ENCODE measurements at places on chromosomes 13 and 19. TPM values are rescaled to one million over a fixed set of nuclear protein-coding genes. Genes with fewer than 3 reads are reported as not detected.

DNA sequence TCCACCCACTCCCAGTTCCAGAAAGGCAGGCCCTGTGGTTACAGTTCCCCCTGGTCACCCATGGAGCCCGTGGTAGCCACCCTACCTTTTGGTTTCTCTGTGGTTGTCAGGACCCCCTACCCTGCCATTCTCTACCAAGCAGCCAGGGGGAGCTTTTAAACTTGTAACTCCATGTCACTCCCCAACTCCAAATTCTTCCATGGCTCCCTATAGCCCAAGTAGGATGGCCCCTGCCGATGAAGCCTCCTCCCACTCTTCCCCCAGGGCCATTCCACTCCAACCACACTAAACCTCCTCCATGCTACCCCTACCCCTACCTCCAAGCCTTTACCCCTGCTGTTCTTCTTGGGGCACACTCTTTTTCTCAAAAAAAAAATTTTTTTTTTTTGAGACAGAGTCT, 2.2 kb downstream of the S1PR2 start:
- no peak for DNase-seq

DNA sequence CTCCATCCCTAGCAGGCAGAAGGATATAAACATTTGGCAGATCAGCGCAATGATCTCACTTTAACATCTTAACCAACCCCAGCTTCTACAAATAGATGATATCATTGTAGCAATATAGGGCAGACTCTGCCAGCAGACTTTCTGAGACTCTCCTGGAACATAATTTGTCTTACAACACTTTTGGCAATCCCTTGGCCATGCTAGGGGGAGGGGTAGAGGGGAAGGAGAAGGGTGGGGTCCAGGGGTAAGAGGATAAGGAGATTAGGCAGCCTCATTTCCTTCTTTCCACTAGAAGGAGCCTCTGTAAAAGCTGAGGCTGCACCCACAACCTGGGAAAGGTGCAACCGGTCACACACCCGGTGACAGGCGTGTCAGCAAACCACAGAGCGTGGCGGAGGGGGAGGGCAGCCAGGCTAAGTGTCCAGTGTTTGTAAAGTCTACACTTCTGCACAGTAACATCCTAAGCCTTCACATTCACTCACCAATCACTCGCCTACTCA, 8.7 kb upstream of the UBAC2 start:
- DNase-seq = no peak

DNA sequence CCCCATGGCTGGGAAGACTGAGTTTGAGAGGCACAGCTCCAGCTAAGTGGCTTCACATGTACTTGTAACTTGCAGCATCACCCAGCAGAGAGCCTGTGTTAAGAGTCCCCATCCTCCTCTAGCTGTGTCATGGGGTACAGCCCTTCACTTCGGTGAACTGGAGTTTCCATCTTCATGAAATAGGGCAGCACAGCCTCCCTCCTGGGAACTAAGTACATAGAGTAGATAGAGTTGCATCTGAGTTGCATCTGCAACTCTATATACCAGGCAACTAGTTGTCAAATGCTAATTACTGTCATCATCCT, 1.2 kb downstream of the PRDX2 start:
- DNase-seq = no peak

DNA sequence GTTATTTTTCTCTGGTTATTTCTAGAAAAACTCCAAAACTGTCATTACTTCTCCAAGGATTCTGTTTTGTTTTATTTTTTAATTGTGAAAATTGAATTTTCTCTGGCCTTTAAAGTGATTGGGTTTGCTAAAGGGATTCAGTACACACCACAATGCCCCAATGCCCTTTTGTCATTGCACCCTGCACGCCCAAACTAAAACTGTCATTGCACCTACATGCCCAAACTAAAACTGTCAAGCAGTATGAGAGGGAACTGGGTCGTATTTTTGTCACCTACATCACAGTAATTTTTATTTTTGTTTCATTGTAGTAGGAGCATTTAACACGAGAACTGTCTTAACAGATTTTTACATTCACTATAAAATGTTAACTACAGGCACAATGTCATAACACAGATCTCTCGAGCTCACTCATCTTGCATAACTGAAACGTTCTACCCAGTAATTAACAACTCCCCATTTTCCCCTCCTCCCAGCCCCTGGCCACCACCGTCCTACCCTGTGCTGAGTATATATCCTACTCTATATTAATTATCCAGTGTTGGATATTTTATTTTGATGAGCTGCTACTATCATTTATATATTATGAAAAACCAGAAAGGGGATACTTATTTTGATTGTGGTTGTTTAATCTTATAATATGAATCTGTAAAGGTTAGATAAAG, 7.2 kb downstream of the NALCN start:
- DNase-seq = no peak

- DNase-seq = no peak
Observed at GRCh38 chr19:19597809-19598306, 20.6 kb downstream of the PBX4 start.

GRCh38 chr19:8261881-8262280, 46.3 kb downstream of the CD320 start:
- no peak for DNase-seq

- no peak for DNase-seq
Observed at GRCh38 chr13:39959497-39960144, 304.2 kb downstream of the COG6 start.

DNA sequence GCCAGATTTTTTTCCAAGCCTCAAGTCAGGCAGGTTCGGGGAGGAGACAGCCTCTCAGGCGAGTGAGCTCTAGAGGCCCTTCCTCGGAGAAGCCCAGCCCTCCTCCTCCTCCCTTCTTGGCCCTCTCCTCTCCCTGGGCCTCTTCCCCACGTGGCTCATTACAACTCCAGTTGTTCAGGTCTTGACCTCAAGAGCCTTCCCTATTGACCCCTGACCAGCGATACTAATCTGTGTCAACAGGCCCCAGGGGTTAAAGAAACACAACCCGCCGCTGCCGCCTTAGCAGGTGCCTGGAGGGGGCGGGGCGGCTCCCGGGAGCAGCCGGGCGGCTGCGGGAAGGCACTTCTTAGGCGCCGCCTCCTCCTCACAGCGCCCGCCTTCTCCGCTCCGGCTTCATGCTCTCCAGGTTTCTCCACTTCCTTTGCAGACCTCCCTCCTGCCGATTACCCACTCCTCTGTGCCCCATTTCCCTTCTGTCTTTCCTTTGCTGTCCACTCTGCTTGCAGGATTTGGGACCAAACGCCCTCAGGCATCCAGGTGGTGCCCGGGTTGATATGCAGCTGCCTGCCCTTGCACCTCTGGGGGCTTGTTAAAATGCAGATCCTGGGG, 51.0 kb downstream of the LYL1 start:
- DNase-seq = no peak

GRCh38 chr19:47012617-47013016, 7.0 kb upstream of the NPAS1 start:
- no peak for DNase-seq

DNA sequence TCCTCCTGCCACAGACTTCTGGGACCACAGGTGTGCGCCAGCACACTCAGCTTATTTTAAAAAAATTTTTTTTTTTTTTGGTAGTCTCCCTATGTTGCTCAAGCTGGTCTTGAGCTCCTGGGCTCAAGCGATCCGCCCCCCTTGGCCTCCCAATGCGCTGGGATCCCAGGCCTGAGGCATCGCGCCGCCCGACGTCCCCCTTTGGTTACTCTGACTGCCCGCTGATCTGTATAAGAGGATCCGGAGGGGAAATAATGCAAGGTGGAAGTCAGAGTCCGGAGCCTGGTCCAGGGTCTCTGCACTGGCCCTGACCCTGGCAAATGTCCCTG, 486 bp upstream of the ZNF805 start:
- no peak for DNase-seq

GRCh38 chr13:60431108-60431700, 34.2 kb downstream of the TDRD3 start:
- peak; percentile 35 for DNase-seq

DNA sequence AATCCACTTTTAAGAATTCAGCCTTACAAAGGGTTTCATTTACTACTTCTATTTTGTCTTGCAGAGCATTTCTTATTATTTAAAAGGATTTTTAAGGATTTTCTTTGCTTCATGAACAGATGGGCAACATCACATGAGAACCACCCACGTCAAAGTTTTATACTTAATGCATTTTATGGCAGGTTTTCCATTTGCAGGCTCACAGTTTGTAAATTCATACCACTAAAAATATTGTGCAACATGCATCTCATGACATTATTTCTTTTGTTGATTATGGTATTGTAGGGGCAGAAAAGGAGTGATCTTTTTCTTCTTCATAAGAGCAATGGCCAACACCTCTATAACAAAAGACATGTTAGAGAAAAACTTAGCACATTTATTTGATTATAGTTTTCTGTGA, 554.0 kb upstream of the SPRY2 start:
- no peak for DNase-seq

DNA sequence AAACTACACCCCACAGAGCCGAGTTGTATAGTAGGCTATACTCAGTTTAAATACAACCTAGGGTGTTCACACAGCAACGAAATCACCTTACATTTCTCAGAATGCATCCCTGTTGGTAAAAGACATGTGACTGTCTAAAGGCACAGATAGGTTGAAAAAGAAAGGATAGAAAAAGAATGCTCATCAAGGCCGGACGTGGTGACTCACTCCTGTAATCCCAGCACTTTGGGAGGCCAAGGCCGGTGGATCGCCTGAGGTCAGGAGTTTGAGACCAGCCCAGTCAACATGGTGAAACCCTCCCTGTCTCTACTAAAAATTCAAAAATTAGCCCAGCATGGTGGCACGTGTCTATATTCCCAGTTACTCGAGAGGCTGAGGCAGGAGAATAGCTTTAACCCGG, 3.8 kb upstream of the IL17D start:
- no peak for DNase-seq

GRCh38 chr19:18745012-18745735, 45.9 kb downstream of the COMP start:
- no peak for DNase-seq

DNA sequence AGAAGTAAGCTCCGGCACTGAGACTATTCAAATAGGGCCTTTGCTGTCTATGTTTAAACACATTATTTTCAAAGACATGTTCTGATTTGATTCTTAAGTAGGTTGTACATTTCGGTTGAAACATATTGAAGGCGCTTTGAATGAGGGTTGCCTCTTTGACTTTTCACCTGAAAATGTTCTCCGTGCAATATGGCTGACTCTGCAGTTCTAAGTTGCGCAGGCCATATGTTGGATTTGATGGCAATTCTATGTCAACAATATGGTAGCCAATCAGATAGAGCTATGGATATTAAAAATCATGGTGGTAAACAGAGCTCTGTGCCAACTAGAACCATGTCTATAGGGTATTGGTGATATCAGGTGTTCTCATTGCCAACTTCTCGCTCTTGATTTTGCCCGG, 307.3 kb downstream of the NALCN start:
- DNase-seq = no peak

GRCh38 chr19:35224681-35225571, 3.6 kb downstream of the FAM187B start:
- no peak for DNase-seq

DACT3 gene
- 0.66 TPM for total RNA-seq

FCAR gene
- total RNA-seq = not detected

COL5A3 gene
- not detected for total RNA-seq

ZNF556 gene
- not detected for total RNA-seq

AKAP11 gene
- 15.2 TPM for total RNA-seq

LILRA1 gene
- not detected for total RNA-seq

CD79A gene
- total RNA-seq = not detected
